Immature natural killer cell (primary cell): ENCODE measurements at places on chromosomes 3 and 15. TPM values are rescaled to one million over a fixed set of nuclear protein-coding genes. Genes with fewer than 3 reads are reported as not detected.

The ZNF621 gene
- polyA plus RNA-seq, result 0.66 TPM

The PXYLP1 gene
- polyA plus RNA-seq, result 10.7 TPM

The SI gene
- polyA plus RNA-seq, result not detected

The KCNMB2 gene
- not detected for polyA plus RNA-seq

- DNase-seq, result no peak
Observed at GRCh38 chr3:115469649-115470048, 153.7 kb upstream of the GAP43 start.

GRCh38 chr15:91116113-91117067 is 16.3 kb downstream of the SV2B start:
- DNase-seq, result no peak

GRCh38 chr3:195060217-195060481 is 210.8 kb downstream of the XXYLT1 start:
- DNase-seq, result no peak
